Chondrocyte (in vitro differentiated cells): ENCODE measurements at places on chromosomes 5 and 9. TPM values are rescaled to one million over a fixed set of nuclear protein-coding genes. Genes with fewer than 3 reads are reported as not detected.

C7 gene
- total RNA-seq: not detected in 3 replicates

PCDHGC4 gene
- 0.72 to 1.8 TPM (median 1.1 TPM) in 3 replicates for total RNA-seq

GRCh38 chr9:115551396-115551795 is 433.4 kb upstream of the TNC start:
- no peak for DNase-seq
- no peak overlapping the region for H3K4me3 ChIP-seq
- H3K4me1 ChIP-seq: peaks cover 11% of the 10 kb centered on the region
- H3K27ac ChIP-seq: no peak overlapping the region
- no peaks in the 10 kb centered on the region for H3K36me3 ChIP-seq

DNA sequence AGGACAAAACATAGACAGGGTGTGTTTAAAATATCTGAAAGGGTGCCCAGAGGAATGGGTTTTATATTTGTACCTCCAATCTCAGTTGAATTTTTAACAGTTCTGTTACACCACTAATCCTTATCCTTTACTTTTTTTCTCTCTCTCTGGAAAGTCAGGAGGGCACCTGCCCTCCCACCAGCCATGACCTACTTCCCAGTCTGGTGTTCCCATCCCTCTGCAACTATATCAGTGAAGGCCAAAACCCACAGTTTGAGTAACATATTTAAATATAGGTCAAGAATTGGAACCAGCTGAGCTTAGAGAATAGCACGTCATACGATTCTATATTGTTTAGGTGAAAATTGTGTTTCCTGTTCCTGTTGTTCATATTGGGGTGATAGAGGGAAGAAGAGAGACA is 229.8 kb downstream of the NTRK2 start:
- H3K4me1 ChIP-seq: peaks cover 16% of the 10 kb centered on the region
- H3K27ac ChIP-seq: no peak overlapping the region
- peaks cover 2% of the 10 kb centered on the region for H3K27me3 ChIP-seq
- H3K36me3 ChIP-seq: peaks cover 3% of the 10 kb centered on the region

DNA sequence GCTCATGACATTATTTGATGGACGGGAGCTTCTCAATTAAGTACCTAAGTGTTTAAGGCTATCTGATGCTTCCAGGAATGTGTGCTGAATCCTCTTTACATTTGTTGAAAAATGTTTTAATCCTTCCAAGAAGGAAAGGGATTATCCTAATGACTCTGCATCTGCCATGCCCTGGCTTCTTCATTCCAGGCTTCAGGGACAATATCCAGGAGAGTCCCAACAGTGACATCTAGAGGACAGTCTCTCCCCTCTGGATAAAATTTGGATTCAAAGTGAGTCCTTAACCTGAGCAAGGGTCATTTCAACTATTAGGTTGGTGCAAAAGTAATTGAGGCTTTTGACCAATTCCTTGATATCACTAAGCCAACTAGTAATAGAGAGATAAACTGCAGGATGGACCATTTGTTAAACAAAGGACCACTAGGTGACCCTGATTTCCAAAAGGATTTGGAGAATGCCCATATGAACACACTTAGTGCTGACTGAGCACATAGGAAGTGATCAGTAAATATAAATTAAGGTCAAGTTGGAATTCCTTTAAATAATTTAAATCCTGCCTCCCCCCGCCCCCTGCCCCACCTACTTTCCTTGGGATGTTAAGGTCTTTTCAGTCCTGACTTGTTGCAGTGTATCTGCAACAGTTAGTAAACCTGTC is 19.1 kb downstream of the TNFSF8 start:
- H3K27ac ChIP-seq: no peak overlapping the region
- DNase-seq: no peak
- H3K36me3 ChIP-seq: no peaks in the 10 kb centered on the region
- H3K27me3 ChIP-seq: peaks cover 3% of the 10 kb centered on the region

DNA sequence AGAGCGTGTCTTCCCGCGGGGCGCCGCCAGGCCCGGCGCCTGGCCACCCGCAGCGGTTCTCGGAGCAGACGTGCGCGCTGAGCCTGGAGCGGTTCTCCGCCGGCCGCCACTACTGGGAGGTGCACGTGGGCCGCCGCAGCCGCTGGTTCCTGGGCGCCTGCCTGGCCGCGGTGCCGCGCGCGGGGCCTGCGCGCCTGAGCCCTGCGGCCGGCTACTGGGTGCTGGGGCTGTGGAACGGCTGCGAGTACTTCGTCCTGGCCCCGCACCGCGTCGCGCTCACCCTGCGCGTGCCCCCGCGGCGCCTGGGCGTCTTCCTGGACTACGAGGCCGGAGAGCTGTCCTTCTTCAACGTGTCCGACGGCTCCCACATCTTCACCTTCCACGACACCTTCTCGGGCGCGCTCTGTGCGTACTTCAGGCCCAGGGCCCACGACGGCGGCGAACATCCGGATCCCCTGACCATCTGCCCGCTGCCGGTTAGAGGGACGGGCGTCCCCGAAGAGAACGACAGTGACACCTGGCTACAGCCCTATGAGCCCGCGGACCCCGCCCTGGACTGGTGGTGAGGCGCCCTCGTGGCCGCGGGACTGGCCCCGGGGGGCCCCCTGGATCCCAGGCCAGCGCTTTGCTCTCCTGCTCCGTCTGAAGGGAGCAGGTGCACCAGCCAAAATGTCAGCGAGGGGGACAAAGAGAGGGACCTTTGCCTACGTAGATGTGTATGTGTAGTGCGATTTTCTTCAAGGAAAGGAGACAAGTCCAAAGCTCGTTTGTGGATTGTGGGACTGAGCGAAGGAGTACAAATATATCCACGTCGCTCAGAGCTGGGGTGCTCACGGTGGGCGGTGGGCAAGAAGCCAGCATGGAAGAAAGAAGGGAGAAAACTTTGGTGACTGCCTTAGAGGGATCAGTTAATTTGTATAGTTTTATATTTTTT is 19.5 kb downstream of the BTNL9 start:
- no peaks in the 10 kb centered on the region for H3K4me1 ChIP-seq
- DNase-seq: no peak
- no peak overlapping the region for H3K27ac ChIP-seq
- H3K27me3 ChIP-seq: peaks cover 78% of the 10 kb centered on the region
- no peak overlapping the region for H3K4me3 ChIP-seq
- H3K36me3 ChIP-seq: no peaks in the 10 kb centered on the region

DNA sequence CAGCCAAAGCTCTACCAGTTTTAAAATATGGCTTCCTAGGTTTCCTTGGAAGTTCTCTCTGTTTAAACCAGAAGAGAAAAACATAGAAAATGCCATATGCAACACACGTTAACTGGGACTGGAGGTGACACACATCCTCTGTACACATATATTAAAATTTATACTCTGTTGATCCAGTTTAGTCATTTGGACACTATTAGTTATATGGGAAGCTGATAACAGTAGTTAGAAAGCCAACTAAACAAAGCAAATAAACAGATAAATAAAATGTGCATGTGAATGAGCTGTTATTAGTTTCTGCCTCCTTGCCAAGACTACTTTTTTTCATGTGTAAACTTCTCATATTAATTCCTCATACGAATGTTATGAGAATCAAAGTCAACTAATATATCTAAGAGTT is 1249.2 kb upstream of the CDH6 start:
- DNase-seq: no peak
- H3K4me3 ChIP-seq: no peak overlapping the region

DNA sequence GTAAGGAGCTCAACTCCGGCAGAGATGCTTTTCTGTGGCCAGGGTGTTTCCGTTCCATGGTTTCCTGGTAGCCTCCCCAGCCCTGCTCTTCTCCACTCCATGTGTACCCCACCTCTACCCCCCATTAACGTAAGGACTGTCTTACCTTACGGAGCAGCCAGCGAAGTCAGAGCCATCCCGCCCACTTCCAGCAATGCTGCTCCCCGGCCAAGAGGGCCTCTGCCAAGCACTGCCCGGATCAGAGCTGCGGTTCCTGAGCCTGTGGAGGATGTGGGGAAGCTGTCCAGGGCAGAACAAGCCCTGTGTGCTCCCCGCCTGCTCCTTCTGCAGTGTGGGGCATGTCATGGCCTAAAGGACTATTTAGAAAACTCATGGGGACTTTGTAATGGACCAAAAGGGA is 261.2 kb downstream of the GADD45G start:
- peak; percentile 53 for DNase-seq
- no peak overlapping the region for H3K27ac ChIP-seq
- H3K27me3 ChIP-seq: peaks cover 6% of the 10 kb centered on the region
- no peak overlapping the region for H3K4me3 ChIP-seq
- peaks cover 4% of the 10 kb centered on the region for H3K4me1 ChIP-seq
- no peaks in the 10 kb centered on the region for H3K36me3 ChIP-seq

GRCh38 chr5:157165261-157165660 is 803 bp downstream of the GARIN3 start:
- no peaks in the 10 kb centered on the region for H3K4me1 ChIP-seq
- DNase-seq: no peak
- no peak overlapping the region for H3K4me3 ChIP-seq
- no peak overlapping the region for H3K27ac ChIP-seq

MGAT1 gene
- total RNA-seq: 119 to 136 TPM (median 123 TPM) in 3 replicates

IPPK gene
- 8.7 to 9.3 TPM (median 8.9 TPM) in 3 replicates for total RNA-seq

DNA sequence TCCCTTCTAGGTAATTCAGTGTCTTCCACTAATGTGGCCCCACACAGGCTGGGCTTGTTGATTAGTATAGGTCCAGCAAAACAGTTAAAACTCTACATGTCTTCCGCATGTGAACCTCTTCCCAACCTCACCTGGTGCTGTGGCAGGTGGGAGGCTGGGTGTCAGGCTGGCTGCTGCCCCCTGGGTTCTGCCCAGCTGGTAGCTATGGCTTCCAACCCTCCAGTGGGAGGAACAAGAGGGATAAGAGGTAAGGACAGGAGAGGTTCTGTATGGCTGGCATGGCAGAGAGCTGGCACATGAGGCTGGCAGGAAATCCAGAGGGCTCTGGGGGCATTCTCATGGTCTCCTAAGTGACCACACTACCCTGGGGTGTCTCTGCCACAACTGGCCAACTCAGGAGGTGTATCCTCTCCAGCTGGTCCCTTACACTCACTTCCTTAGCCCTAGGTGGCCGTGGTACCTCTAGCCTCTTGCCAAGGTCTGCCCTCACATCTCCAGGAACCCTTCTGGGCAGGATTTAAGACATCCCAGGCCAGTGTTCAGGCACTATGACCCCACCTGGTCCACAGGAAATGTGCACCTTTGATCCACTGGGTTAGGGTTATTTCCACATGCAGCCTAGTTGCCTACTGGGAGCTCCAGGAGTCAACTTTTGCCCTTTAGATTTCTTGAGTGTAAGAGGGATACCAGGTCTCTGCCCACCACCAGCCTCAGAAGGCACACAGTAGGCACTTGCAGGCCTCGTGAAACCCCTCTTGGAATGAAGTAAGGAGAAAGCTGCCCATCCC is 41.7 kb downstream of the AHRR start:
- no peaks in the 10 kb centered on the region for H3K27me3 ChIP-seq
- H3K4me3 ChIP-seq: no peak overlapping the region
- DNase-seq: no peak
- peaks cover 1% of the 10 kb centered on the region for H3K4me1 ChIP-seq
- no peak overlapping the region for H3K27ac ChIP-seq

GRCh38 chr9:106417685-106418084 is 445.3 kb upstream of the ZNF462 start:
- no peak for DNase-seq
- H3K4me3 ChIP-seq: no peak overlapping the region
- no peaks in the 10 kb centered on the region for H3K36me3 ChIP-seq
- no peak overlapping the region for H3K27ac ChIP-seq

LRRC26 gene
- total RNA-seq: not detected in 3 replicates

C5 gene
- 3.0 to 5.1 TPM (median 3.0 TPM) in 3 replicates for total RNA-seq

SCGB3A2 gene
- total RNA-seq: not detected in 3 replicates

INSL4 gene
- total RNA-seq: not detected in 3 replicates

DNA sequence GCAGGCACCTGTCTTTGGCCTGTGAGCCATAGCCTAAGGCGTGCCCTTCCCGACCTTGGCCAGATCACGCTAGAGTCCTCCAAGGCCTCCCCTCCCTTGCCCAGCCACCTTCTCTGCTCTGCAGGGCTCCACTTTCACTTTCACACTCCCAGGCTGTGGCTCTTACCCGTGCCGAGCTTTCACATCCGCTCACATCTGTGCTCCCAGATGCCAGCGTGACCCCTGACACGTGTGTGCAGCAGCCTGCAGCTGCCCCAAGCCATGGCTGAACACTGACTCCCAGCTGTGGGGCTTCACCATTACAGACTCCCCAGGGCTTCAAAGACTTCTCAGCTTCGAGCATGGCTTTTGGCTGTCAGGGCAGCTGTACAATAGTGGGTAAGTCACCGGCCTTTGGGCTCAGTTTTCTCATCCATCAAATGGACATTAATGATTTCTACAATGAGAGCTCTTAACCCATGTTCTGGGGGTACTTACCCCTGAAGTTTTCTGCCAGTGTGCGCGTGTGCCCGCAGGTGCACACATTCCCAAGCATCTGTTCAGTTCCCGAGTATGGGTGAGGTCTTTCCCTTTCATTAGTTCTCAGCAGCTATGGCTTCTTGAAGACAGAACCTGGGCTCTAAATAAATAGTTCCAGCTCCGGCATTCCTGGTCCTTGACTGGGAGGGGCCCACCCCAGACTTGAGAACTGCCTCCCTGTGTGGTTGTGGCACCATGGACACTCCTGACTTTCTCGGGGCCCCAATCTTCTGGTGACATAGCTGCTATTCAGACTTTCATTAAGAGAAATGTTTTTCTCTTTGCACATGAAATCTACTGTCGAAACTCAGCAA is 118.6 kb downstream of the RGS3 start:
- peak overlapping the region; percentile 98 for H3K27ac ChIP-seq
- H3K36me3 ChIP-seq: peaks cover 29% of the 10 kb centered on the region
- H3K27me3 ChIP-seq: no peaks in the 10 kb centered on the region
- H3K4me3 ChIP-seq: no peak overlapping the region

DNA sequence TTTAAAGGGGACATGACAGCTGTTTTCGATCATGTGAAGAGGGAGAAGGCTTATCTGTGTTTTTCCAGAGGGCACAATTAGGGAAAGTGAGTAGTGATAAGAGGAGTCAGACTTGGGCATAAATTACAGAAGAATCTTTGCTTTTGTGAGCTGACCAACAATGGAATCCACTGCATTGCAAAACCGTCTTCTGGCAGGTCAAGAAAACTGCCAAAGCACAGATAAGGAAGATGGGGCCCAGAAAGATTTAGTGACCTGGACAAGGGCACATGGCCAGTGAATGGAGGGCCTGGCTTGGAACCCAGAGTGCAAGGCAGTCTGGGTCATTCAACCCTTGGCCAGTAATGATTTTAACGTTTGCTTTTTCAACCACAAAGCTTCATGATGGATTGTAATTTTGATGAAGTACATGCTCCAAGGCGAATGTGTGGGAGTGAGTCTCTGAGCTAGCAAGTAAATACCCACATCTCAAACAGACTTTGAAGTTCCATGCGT is 153.2 kb upstream of the MAST4 start:
- no peak for DNase-seq
- peaks cover 4% of the 10 kb centered on the region for H3K36me3 ChIP-seq
- H3K27ac ChIP-seq: no peak overlapping the region
- peaks cover 9% of the 10 kb centered on the region for H3K4me1 ChIP-seq
- no peak overlapping the region for H3K4me3 ChIP-seq

- H3K4me3 ChIP-seq: peak overlapping the region; percentile 97
- no peaks in the 10 kb centered on the region for H3K27me3 ChIP-seq
- H3K27ac ChIP-seq: peak overlapping the region; percentile 93
- no peaks in the 10 kb centered on the region for H3K36me3 ChIP-seq
- peaks cover 53% of the 10 kb centered on the region for H3K4me1 ChIP-seq
Measured at GRCh38 chr5:119267958-119268386, 87.8 kb upstream of the TNFAIP8 start.
